Stimulated activated naive CD8-positive, alpha-beta T cell treated with anti-CD3 and anti-CD28 coated beads, Interleukin-15, Interleukin-2, amounts not matched to agents 100 U/mL and 50 U/mL, for 24 hours (primary cell): ENCODE measurements at places on chromosomes 12 and 14.

DNA sequence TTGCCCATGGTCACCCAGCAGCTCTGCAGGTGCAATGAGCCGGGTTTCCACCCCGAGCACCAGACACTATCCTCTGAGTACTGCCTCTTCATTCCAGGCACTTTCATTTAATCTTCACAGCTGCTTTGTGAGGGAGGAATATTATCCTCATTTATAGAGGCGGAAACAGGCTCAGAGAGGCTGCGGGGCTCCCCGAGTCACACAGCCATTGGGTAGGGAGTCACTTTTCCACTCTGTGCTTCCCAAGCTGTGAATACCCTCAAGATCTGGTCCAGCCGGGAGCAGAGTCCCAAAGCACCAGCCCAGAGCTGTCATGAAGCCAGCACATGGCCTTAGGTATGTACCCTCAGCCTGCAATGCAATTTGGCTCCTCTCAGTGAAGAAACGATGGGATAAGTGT, 51.7 kb upstream of the RIN3 start:
- DNase-seq, result no peak

DNA sequence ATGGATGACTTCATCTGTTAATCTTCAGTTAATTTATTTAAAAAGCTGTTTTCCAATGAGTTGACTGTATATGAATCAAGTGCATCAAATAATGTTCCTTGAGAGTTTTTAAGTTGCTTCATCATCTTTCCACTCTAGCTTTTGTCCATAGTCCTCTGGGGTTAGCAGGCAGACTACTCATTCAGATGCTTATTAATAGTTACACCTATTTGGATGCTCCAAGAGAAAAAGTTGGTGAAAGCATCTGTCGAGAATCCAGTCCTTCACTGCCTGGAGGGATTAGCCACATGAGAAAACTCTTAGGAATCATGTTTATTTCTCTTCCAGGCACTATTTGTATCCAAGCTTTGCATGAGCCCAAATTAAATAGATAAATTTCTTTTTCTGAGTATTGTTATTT, 70.2 kb downstream of the DACT1 start:
- no peak for DNase-seq

DNA sequence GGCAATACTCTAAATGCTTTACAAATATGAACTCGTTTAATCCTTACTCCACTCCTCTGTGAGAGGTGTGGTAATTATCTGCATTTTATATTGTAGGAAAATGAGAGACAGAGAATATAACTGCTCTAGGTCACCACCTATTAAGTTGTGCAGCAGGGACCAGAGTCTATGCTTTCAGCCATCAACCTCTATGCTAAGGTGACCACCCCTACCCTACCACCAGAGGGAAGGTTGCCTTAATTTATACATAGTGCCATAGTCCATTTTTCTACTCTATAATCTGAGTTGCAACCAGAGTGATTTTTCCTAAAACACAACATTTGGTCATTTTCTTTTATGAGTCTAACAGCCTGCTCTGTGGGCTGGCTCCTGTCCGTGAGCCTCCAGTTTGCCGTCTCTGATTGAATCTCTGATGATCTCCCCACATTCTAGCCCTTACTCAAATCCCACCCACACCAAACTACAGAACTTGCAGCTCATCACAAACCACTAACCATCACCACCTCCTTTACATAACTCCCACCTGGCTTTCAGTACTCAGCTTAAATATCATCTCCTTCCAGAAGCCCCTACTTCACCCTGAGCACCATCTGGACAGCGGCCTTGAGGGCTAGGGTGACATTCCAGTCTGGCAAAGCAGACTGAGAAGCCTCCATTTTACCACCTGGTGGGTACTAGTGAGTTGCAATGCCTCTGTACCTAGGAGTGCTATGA, 126.6 kb downstream of the PPM1H start:
- DNase-seq, result peak; percentile 21

- no peak for DNase-seq
Observed at GRCh38 chr14:54877703-54878021, 25.0 kb downstream of the GCH1 start.

DNA sequence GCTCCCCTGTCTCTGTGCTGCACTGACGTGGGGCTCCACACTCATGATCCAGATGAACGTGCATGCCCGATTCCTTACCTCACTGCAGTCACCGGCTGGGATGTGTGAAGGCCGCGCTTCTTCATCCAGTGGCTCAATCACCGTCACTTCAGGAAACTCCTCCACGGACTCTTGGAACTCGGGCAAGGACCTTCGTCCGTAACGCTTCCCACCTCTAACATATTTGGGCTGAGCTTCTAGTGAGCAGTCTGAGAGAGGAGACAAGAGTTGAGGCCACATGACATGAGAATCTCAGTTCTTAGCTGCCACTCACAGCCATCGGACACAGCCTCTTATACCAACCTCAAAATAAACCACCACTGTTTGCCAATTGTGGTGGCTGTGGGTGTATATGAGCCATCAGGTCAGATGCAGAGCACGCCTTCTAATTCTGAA, 38.3 kb downstream of the NIN start:
- DNase-seq, result no peak

- DNase-seq, result peak; percentile 1
Observed at GRCh38 chr14:104118006-104118844, 20.2 kb upstream of the KIF26A start.

GRCh38 chr14:48937541-48938195, 648.5 kb downstream of the RPS29 start:
- DNase-seq, result no peak
